GM04503 (cell line): ENCODE measurements at places on chromosomes 16 and 17.

DNA sequence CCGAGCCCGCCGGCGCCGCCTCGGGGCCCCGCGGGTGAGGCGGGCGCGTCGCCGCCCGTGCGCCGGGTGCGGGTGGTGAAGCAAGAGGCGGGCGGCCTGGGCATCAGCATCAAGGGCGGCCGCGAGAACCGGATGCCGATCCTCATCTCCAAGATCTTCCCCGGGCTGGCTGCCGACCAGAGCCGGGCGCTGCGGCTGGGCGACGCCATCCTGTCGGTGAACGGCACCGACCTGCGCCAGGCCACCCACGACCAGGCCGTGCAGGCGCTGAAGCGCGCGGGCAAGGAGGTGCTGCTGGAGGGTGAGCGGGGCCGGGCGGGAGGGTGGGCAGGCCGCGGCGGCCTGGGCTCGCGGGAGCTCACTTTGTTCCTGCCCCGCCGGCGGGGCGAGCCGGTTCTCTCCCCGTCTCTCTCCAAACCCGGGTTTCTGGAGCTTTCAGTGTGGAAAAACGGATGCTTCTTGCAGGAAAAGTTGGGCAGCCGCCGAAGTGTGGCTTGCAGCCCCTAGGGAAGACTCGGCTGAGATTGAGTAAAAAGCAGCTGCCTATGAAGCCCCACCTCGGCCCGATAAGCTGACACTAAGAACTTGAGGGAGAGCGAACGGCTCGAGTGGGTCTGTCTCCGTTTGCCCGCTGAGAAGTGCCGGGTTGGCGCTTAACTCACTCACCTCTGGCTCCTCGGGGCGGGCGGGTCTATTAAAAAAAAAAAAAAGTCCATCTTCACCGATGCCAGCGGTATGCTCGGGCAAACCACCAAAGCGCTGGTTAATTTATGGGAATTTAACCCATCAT is 677 bp downstream of the SNTB2 start:
- DNase-seq, result no peak

- DNase-seq, result no peak
Observed at GRCh38 chr16:70160388-70160787, 13.2 kb upstream of the CLEC18C start.

DNA sequence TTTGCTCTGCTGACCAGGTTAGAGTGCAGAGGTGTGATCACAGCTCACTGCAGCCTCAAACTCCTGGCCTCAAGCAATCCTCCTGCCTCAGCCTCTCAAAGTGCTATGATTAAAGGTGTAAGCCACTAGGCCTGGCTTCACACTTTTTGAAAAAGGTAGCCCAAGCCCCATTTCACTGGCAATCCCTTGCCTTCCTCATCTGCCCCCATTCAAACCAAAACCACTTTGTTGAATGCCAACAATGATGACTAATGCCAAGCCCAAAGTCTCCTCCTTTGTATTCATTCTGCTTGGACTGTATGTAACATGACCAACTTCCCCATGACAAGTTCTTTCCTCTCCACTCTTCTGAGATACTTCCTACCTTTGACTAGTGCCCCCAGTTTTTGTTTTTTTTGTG is 33.1 kb downstream of the N4BP1 start:
- no peak for DNase-seq

DNA sequence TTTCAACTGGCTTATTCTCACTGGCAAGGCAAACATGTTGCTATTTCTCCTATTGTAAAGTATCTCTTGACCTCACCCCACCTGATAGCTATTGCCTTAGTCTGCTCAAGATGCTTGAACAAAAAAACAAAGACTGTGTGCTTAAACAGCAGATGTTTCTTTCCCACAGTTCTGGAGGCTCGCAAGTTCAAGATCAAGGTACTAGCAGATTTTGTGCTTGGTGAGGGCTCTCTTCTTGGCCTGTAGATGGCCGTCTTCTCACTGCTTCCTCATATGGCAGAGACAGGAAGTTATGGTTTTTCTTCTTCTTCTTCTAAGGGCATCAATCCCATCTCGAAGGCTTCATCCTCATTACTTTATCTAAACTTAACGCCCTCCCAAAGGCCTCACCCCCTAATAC is 109.7 kb upstream of the CLEC3A start:
- no peak for DNase-seq

DNA sequence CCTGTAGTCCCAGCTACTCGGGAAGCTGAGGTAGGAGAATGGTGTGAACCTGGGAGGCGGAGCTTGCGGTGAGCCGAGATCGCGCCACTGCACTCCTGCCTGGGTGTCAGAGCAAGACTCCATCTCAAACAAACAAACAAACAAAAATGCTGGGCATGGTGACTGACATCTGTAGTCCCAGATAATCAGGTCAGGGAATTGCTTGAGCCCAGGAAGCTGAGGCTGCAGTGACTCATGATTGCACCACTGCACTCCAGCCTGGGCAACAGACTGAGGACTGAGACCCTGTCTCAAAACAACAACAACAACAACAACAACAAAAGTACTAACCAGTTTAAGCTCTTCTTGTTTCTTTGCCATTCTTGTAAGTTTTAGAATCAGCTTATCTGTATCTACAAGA is 383.0 kb upstream of the PMFBP1 start:
- no peak for DNase-seq

- DNase-seq, result no peak
Observed at GRCh38 chr17:6100891-6101500, 30.8 kb downstream of the WSCD1 start.

DNA sequence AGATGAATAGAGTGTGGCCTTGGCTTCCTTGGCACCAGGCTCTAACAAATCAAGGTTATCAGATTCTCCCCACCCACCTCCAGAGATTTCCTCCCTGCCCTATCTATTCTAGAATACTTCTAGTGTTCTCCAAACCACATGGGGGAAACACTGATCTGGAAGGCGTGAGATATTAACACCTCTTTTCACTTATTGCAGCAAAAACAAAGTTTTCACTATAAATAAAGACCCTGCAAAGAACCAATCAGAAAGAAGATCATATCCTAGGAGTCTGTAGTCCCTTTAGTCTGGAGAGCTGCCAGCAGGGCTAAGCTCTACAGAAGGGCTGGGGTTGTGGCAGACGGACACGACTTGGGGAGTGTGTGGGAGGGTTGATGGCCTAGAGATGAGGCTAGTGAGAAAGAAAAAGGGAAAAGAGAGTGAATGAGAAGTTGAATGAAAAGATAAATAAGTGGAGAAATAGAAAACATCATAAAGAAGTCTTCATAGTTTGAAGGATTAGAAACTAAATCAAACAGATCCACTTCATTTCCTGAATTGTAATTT is 8.6 kb upstream of the SKAP1 start:
- DNase-seq, result no peak

DNA sequence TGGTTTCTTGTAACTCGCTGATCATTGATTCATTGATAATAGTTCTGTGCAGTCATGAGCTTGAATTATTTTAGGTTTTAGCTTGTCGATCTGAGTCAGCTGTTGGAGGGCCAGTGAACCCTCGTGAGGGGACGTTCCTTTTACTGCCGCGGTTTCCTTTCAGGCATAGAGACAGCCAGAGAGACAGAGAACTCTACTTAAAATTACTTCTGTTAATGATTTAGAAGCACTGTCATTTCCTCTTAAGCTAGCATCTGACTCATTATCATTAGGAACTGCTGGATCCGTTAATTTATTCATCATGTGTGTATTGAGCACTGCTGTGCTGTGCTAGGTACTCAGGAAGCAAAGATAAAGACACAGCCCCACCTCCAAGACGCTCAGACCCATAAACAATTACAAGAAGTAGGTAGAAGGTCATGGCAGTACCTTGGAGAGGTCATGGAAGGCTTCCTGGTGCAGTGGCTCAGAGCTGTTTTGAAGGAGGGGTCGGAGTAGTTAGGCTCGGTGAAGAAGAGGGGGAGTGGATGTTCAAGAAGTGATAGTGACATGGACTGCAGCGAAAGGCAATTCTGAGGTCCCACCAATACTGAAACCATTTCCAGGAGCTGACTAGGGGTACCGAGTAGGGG is 3.3 kb downstream of the PGS1 start:
- DNase-seq, result no peak

DNA sequence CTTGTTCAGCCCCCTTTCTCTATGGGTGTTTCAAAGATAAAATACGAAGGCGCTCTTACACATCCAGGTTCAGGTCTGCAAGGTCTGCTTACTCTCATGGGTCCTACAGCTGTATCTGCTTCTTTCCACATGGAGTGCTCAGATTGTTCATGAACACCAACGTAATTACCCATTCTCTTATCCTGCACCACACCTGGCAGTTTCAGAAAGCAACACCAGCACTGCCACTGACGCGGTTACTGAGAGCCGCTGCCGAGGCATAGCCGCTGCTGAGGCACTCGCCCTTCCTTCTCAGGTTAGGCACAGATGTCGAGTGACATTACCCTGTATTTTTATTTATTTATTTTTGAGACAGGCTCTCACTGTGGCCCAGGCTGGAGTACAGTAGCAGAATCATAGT is 147.1 kb downstream of the RPTOR start:
- DNase-seq, result no peak

DNA sequence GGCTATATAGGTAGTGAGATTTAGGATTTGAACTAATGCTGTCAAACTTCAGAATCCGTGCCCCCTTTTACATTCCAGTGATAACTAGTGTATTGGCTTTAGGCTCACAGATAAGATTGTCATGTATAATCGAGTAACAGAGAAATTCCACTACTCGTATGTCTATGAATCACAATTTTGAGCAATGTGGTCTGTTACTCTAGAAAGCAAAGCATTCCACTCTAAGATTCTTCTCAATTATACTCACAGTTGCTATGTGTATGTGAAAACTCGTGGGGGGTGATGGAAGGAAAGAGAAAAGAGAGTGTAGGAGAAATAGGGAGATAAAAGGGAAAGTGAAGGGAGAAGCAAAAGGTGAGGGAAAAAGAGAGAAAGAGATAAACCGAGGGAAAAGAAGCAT is 1175.1 kb upstream of the GOT2 start:
- DNase-seq, result no peak

DNA sequence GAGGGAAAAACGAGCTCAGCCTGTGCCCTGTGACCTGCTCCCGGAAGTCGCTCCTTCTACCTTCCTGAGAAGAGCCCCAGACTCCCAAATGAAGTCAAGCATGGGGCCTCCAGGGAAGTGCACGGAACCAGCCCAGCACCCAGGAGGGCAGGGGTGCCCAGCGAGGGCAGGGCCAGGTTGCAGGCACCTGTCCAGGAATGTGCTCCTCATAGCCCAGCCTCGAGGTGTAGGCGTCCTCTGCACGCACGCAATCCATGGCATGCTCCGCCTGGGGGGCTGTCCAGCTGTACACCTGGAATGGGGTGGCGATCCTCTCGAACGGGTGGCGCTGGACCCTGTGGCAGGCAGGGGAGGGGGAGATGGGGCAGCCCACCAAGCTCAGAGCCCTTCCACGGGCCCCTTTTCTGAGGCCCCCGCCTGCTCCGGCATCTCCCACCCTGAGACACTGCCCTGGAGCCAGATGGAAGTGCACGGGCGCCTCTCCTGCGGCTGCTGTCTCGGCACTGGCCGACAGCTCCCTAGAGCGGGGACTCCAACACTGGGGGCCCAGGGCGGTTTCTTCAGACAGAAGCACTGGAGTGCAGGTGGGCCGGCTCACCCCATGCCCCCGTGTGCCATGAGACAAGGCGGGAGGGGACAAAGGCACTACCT is 10.9 kb downstream of the CLUH start:
- no peak for DNase-seq

- DNase-seq, result no peak
Observed at GRCh38 chr17:4706121-4706520, 2.2 kb upstream of the PELP1 start.

DNA sequence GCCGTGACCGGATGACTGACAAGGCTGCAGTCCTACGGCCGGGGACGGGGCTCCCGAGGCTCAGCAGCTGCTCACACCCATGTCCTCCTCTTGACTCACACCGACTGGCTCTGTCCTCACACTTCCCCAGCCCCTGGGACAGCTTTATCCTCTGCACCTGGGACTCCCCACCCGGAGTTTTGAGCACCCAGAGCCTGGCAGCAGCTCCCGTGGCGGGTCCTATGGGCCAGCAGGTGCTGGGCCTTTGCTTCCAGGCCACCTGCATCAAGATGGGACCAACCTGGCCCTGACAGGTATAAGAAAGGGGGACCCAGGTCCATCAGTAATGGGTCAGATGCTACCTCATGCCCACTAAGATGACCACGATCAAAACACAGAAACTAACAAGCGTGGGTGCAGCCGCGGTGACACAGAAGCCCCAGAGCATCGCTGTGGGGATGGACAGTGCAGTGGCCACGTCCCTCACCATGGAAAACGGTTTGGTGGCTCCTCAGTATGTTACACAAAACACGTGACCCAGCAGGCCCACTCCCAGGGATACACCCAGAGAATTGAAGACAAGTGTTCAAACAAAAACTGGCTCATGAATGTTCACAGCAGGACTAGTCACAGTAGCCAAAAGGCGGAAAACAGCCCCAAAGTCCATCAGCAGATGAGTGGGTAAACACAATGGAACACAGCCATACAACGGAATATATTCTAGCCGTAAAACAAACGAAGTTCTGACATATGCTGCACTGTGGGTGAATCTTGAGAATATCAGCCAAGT is 3.3 kb upstream of the NOTUM start:
- no peak for DNase-seq

GRCh38 chr17:61023996-61024395 is 346.3 kb downstream of the BCAS3 start:
- no peak for DNase-seq

- no peak for DNase-seq
Observed at GRCh38 chr16:19046062-19046461, 21.4 kb upstream of the COQ7 start.

- DNase-seq, result no peak
Observed at GRCh38 chr17:38747463-38748148, 530 bp downstream of the PCGF2 start.

DNA sequence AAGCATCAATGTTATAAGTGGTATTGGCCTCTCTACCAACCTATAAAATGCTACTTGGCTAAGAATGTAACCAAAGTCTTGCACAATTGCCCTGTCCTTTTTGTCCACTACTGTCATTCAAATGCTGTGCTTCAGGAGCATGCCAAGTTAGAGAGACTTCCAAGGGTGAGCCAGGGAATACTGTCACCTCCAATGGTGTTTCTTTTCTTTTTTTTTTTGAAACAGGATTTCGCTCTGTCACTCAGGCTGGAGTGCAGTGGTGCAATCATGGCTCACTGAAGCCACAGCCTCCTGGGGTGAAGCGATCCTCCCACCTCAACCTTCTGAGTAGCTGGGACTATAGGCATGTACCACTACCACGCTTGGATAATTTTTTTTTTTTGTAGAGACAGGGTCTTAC is 43.7 kb upstream of the ERN1 start:
- no peak for DNase-seq

GRCh38 chr17:15432807-15433611 is 34.4 kb downstream of the CDRT4 start:
- DNase-seq, result no peak

DNA sequence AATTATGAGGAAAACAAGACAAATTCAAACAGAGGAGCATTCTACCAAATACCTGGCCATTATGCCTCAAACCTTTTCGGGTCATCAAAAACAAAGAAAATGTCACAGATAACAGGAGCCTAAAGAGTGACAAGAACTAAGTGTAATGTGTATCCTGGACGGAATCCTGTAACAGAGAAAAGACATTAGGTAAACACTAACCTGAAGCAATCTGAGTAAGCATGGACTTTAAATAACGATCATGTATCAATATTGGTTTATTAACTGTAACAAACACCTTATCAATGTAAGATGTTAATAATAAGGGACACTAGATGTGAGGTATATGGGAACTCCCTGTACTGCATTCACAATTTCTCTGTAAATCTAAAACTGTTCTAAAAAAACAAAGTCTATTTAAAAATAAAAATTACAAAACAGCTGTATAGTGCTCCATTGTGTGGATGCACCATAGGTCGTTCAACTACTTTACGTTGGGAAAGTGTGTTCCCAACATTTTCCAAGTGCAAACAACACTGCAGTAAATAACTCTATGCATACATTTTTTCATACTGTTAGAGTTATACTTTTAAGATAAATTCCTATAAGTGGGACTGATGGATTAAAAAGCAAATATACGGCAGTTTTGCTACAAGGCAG is 14.8 kb downstream of the CMC2 start:
- DNase-seq, result no peak
